ENCODE measurements at places on chromosomes 13 and 19. TPM values are rescaled to one million over a fixed set of nuclear protein-coding genes. Genes with fewer than 3 reads are reported as not detected.

TTC9B gene
- total RNA-seq: 0.79 TPM

GPR4 gene
- total RNA-seq: 0.13 TPM

PDCD5 gene
- 466 TPM for total RNA-seq

CTXN1 gene
- total RNA-seq: 20.2 TPM

ZNF442 gene
- not detected for total RNA-seq

FAM83E gene
- total RNA-seq: 0.13 TPM

RNF225 gene
- 0.14 TPM for total RNA-seq

FFAR3 gene
- total RNA-seq: not detected

GDF15 gene
- total RNA-seq: 56.6 TPM

HSH2D gene
- 0.08 TPM for total RNA-seq

DIRAS1 gene
- 4.0 TPM for total RNA-seq
